ENCODE measurements at places on chromosomes 5 and 9.

DNA sequence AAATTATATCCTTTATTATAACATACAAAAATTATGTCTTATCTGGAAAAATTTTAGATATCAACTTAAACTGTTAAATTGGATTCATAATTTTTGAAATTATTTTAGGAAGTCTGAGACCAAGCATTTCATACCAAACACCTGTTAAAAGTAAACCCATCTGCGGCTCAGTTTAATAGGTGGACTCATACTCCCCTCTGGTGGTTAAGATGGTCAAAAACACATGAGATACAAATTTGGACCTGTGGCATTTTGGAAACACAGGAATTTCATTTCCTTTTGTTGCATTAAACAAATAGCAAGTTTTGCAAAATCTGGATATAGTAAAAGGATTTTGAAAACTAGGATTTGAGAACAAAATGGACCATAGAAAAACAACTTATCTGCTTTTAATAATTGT is 53.7 kb downstream of the RGMB start:
- no peak for DNase-seq

DNA sequence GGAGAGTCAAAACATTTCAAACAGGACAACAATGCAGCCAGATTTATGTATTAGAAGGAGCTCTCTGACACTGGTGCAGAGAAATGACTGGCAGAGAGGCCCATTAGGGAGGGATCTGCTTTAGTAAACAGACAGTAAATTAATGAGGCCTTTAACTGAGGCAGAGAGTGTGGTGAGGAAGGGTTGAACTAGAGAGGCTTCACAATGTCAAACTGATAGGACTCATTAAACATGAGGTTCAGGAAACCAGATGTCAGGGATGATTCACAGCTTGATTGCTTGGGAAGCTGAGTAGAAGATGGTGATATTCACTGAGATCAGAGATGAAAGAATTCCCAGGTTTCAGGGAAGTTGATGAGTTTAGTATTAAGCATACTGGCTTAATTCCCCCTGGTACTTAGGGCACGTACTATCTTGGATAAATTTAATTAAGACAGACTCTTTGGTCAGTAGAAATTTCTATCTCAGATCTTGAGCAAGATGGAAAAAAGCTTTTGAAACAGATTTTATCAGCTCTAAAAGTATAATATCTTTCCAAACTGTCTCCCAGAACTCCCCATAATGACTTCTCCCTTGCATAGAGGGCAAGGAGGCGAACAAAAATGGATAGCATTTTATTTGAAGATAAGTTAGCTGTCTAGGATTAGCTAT is 8.6 kb upstream of the MUSK start:
- DNase-seq = no peak

DNA sequence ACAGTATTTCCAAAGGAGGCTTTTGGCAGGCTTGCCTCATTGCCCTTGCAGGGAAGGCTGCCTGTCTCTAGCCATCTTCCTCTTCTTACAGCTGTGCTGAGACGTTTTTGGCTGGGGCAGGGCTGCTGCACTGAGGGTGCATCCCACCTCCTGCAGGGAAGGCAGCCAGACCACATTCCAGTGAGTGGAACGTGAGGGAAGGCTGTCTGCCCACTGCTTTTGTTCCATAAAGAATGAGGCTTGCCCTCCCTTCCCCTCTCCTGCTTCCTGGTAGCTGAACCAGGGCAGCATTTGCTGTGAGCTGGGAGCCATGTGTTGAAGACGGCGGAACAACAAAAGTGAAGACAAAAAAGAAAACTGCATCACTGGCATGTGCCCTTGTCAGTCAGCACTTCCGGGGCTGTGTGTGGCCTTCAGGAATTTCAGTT is 16.8 kb downstream of the MGAT1 start:
- peak; percentile 54 for DNase-seq

DNA sequence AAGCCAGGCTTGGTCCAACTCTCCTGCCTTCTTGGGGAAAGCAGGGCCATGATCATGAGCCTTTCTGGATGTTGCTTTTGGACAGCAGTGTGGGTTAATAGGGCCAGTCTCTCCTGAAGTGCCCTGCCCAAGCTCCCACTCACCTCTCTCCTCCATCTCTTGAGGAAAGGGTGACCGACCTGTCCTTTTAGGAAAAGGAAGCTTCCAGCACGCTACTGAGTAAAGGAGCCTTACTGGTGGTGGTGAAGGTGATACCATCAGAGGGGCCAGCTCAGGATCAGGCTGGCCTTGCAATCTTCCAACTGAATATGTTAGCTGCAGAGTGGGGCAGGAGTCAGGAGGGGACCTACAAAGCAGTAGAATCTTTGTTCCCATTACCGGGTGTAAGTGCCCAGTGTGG is 2.2 kb upstream of the RGS3 start:
- no peak for DNase-seq

DNA sequence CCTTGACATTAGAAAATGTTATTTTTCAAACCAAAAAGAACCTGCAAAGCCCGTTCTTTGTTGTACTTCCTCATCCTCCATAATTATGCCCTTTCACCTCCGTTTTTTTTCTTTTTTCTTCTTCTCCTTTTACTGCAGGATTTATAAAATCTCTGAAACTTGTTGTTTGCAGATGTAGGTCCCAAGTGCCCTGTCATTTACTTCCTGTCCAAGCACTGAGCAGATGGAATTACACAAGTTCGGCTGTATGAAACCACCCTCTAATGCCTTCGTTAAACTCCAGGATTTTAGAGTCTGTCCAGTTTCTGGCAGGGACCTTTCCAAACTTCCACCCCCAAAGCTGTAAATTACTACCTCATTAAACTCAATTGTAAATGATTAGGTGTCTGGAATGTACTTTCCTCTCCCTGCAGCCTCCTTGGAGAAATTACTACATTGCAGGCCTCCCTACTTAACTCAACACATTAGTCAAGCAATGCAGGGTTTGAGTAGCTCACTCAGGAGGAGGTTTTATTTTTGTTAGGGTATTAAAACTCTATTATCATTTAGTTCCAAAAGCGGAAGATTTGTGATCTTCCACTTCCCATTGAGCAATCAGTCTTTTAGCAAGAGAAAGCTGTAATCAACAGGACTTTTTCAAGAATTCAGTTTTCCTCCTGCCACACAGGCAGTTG is 125.6 kb upstream of the LPAR1 start:
- no peak for DNase-seq

- DNase-seq = no peak
These were observed 83.2 kb downstream of the NDFIP1 start for GRCh38 chr5:142191776-142192175.

DNA sequence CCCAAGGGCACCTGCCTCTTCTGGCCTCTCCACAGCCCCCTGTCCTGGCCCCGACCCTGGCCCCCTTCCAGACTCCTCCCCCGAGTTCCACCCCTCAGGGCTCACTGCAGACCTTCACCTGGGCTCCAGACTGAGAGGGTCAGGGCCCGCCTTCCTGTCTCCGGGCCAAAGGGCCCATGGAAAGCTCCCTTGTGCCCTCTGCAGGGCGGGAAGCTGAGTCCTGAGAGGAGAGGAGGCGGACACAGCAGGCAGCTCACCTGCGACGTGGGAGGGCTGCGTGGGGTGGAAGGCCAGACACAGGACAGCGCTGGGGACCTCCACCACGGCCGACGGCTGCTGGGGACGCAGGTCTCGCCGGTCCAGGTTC is 20.6 kb downstream of the DYNC2I2 start:
- DNase-seq = peak; percentile 62

DNA sequence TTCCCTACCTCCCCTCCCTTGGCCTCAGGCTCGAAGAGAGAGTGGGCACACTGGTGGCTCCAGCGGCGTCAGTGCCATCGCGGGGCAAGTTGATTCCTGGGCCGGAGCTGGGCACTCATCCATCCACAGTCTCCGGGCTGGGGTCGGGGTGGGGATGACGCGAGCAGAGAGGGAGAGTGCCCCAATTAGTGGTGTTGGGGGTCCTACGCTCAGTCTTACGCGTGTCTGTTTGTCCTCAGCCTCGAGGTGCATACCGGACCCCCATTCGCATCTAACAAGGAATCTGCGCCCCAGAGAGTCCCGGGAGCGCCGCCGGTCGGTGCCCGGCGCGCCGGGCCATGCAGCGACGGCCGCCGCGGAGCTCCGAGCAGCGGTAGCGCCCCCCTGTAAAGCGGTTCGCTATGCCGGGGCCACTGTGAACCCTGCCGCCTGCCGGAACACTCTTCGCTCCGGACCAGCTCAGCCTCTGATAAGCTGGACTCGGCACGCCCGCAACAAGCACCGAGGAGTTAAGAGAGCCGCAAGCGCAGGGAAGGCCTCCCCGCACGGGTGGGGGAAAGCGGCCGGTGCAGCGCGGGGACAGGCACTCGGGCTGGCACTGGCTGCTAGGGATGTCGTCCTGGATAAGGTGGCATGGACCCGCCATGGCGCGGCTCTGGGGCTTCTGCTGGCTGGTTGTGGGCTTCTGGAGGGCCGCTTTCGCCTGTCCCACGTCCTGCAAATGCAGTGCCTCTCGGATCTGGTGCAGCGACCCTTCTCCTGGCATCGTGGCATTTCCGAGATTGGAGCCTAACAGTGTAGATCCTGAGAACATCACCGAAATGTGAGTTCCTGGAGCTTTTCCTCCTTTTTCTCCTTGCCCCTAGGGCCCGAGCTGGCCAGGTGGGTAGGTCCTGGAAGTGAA is 861 bp downstream of the NTRK2 start:
- DNase-seq = peak; percentile 56

DNA sequence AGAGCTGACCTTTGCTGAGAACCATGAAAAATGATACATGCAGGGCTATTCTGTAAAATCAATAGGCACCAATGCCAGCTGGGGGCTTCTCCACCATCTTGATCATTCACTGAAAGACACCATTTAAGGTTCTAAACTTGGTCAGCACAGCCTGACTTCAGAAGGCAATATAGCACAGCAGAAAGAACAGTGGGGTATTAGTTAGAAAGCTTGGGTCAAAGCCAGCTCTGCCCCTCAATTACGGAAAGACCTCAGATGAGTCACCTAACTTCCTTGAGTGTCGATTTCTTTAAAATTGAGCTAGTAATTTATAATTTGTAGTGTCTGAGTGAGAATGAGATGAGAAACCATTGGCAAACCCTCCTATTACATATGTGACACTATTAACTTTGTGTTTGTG is 3.4 kb downstream of the TNC start:
- no peak for DNase-seq

- no peak for DNase-seq
These were observed 23.1 kb downstream of the RNF180 start for GRCh38 chr5:64188776-64189175.

- no peak for DNase-seq
These were observed 84.1 kb downstream of the PPP2R2B start for GRCh38 chr5:146794326-146795029.

DNA sequence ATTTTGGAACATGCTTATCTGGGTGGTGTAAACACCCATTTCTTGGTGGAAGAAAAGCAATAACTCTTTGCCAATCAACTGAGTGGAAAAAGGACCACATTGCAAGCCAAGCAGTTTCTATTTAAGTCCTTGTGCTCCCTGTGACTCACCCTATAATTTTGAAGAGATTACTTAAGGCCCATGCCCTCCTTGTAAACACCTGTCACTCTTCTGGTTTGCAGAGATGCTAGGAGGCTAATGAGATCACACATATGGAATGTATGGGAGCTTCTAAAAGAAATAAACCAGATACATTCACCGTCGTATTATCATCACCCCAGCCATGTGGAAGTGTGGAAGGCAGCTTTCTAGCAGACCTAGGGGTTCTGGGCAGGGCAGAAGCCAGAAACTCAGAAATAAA is 337.1 kb downstream of the GADD45G start:
- no peak for DNase-seq

DNA sequence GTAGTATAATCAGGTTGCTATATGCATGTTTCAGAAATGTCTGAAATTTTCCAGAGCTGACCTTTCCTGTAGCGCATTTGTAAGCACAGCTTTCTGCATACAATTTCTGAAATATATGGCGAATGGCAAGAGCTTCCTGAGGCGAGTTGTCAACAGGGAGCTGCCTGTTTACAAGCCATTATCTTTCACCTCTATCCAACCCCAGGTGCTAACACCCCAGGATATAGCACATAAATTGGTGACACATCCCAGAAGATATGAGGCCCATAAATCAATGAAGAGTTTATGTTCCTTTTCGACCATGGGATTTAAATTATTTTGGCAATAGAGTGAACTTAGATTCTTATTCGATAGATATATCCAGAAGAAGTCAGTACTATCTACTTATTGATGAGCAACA is 379.8 kb downstream of the KDM4C start:
- no peak for DNase-seq

DNA sequence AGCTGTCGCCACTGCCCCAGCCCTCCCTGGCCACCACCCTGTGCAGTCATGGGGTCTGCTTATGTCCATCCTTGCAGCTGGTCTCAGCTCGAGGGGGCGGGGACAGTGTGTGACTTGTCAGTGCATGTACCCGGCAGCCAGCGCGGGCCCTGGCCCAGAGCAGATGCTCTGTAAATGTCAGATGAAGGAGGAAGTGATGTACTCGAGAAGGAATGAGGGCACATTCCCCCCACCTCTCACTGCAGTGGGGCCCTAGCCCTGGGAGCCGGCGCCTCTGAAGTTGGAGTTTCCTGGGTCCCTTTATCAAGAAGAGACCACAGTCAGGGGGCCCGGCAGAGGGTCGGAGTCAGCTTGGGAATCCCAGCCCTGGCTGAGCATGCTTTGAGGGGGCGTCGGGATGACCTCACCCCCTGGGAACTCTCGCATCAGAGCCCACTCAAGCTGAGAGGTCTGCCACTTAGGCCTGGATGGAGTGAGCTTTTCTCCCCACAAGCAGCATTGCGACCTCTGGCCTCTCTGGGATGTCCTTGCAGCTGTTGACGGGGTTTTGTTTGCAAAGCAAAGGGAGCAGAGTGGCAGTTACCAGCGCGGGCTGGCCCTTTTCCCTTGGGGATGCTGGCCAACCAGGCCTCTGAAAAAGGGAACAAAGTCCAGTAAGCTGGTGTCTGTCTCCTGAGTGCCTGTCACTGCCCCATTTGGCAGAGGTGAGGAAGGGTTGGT is 19.0 kb downstream of the NEURL1B start:
- DNase-seq = peak; percentile 93

- DNase-seq = no peak
These were observed 92.5 kb downstream of the CACNA1B start for GRCh38 chr9:137970098-137970497.

DNA sequence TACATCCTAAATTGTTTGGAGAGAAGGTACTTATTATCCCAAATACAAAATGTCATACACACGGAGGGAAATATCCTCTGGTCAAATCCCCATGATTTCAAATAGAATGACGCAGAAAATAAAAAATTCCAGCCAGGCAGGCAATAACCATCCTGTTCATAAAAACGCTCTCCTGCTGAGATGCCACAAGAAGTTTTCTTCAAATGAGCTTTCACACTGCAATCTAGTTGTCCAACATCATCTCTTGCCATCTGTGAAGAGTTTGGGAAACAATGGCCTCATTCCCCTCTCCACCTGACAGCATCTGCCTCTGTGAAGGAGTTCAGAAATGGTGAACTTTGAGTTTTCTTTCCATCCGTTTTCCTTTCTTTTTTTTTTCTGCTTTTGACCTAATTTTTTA is 83.3 kb upstream of the SLC30A5 start:
- DNase-seq = no peak

- DNase-seq = peak; percentile 84
These were observed 32.9 kb downstream of the PRRX2 start for GRCh38 chr9:129698254-129698757.

Measured in left cardiac atrium (tissue), 4 donors.